ENCODE measurements at places on chromosomes 11 and 22.
A peak's percentile ranks its signal among the peaks of the same experiment; 100 is the strongest.

- no peak for DNase-seq
Measured at GRCh38 chr11:69541501-69542313, 60.2 kb downstream of the LINC01488 start.

DNA sequence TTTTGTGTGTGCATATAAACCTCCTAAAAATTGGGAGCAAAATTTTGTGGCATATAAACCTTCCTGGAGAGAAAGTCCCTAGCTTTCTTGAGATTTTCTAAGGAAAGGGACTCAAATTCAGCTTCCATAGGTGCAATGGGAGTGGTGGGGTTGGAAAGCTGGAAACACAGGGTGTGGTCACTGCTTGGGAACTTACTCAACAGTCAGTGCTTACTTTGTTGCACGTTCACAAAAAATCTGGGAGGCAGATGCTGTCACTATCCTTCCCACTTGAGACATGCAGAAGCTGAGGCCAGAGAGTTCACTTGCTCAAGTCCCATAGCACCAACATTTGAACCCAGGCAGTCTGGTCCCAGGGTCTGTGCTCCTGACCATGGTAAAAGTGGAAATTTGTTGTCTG, 3.9 kb upstream of the CATSPERZ start:
- DNase-seq, result no peak

- DNase-seq, result peak; percentile 44
Measured at GRCh38 chr11:57513911-57514537, 1.5 kb downstream of the SLC43A1 start.

GRCh38 chr11:9397746-9398680, 13.6 kb downstream of the IPO7 start:
- DNase-seq, result no peak

DNA sequence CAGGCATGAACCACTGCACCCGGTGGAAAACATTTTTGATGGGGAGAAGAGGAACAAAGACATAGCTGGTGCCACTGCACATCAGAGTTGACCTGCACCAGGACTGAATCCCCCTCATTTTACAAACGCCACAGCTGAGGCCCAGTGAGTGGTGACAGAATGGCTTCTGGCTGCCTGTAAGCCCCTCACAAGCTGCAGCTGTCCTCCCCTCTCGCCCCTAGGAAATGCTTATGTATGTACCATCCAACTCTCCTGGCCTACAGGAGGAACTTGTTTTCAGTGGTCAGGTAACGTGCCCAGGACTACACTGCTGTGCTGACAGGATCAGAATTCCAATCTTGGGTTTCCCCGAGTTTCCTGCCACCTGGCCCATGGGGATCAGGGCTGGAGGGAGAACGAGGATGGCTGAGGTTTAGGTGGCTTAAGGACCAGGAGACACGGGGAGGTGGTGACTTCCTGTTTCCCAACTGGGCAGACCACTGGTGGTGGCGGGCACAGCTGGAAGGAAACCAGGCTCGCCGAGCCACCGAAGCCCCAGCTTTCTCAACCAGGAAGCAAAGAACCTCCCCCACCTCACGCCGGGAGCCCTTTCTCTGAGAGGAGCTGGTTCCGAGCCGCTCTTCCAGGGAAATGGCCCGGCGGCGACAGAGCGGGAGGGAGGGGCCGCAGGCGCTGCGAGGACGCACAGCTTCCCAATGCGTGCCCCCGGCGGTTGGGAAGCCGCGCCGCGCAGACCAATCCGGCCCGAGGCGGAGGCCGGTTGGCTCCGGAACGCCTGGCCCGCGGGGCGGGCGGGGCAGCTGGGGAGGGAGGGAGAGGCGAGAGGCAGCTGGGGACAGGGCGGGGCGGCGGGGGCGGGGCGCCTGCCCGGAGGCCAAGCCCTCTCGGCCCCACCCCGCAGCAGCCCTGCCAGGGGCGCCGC, 1.0 kb upstream of the LRFN4 start:
- DNase-seq, result peak; percentile 77

DNA sequence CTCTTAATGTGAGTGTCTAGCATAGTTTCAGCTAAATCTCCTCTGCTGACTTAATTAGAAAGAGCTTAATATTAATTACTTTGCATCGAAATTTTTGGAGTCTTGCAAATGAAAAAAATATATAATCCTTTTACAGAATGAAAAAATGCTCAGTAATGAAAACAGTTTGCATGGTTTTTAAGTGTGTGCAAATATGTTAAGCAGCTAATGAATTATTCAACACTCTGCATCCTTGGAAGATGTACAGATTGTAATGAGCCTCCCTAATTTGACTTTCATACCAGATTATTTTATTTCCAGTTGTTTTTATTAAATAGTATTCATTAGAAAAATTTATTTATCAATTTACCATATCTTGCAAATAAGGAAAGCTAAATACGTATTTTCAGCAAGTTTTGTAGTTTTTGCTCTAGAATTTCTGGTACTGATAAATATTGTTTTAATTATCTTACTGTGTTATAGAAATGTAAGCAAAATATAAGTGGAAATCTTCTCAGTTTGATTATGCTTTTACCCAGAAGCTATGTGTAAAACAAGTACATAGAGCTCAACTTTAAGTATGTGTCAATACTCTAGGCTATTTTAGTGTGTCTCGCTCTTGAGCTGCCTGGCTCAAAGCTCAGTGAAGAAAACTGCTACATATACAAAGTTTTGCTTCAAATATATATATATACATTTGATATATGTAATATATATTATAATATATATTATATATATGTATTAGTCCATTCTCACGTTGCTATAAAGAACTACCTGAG, 714.9 kb upstream of the LUZP2 start:
- DNase-seq, result no peak

- DNase-seq, result no peak
Measured at GRCh38 chr11:120710354-120711131, 199.0 kb downstream of the GRIK4 start.

- peak; percentile 3 for DNase-seq
Measured at GRCh38 chr11:112797648-112798293, 163.4 kb upstream of the NCAM1 start.

GRCh38 chr11:76243193-76243956, 37.1 kb upstream of the WNT11 start:
- no peak for DNase-seq

DNA sequence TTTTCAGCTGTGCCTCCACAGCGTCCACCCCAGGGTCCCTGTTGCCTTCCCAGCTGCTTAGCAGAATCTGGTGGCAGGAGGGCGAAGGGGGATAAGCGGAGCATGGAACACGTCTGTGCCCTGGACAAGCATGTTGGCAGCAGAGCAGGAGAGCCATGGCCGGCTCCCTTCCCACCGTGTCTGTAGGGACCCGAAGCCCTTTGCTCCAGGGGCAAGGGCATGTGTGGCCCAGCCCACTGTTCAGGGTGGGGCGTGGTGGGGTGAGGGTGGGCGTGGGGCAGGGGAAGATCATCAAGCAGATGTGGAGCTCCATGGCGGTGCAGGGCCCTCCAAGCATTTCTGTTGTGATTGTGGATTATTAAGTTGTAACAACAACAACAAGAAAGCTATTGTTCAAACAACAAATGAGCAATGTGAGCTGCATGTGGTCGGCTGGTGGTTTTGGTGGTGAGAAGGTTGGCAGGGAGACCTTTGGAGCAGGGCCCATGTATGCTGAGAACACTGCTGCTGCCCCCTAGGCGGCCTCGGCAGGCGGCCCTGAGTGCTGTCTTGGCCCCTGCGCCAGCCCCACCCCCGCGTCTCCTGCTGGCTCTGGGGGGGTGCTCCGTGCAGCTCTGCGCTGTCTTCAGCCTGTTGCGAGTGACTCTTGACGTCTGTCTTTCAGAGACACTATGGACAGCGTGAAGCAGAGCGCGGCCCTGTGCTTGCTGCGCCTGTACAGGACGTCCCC, 50.9 kb downstream of the AP2A2 start:
- DNase-seq, result no peak

DNA sequence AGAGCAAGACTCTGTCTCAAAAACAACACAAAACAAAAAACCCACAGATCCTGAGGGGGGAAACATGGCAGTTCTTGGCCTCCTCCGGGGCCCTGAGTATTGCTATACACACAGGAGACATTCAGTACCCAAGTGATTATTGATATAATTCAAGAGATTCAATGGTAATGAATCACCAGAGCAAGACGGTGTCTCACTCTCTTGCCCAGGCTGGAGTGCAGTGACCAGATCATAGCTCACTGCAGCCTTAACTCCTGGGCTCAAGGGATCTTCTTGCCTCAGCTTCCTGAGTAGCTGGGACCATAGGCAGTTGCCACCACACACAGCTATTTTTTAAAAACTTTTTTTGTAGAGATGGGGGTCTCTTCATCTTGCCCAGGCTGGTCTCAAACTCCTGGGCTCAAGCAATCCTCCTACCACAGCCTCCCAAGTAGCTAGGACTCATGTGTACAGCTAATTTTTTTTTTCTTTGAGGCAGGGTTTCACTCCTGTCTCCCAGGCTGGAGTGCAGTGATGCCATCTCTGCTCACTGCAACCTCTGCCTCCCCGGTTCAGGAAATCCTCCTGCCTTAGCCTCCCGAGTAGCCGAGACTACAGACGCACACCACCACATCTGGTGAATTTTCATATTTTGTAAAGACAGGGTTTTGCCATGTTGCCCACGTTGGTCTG, 21.8 kb upstream of the PIK3C2A start:
- no peak for DNase-seq

DNA sequence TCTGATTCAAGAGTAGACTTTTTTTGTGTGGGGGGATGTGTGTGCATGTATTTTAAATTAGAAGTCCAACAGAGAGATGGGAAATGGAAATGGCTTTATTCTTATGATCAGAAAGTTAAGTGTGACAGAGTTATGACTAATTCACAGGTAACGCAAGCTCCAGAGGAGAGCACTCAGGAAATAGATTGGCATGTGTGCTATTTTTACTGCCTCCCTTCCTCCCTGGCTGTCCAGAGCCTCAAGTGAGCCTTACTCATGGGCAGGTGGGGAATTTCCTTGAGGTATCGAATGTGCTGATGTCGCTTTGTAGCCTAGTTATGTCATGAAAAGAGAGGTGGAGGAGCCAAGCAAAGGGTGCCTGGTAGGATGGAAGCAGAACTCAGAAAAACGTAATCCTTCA, 70.3 kb upstream of the BDNF start:
- DNase-seq, result no peak

- no peak for DNase-seq
Measured at GRCh38 chr11:102459393-102459792, 6.8 kb upstream of the TMEM123 start.
